Left ventricle myocardium inferior (tissue), 1 donor: ENCODE measurements at places on chromosomes 2 and 18. TPM values are rescaled to one million over a fixed set of nuclear protein-coding genes. Genes with fewer than 3 reads are reported as not detected.

Gene KCNF1
- total RNA-seq = 0.30 TPM

DNA sequence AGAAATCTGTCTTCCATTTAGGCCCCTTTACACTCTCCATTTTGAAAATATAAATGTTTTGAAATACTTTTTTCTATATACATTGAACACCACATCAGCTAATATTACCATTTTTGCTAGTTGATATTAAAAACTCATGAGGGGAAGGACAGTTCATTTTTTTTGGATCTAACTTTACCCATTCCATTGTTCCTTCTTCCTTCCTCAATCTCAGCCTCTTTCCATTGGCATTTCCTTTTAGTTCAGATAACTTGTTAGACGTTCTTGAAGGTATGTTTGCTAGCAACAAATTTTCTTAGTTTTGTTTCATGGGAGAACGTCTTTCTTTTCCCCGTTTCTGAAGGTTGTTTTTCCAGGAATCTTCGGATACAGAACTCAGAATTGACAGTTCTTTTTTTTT lies 759.0 kb downstream of the SOCS6 start:
- H3K36me3 ChIP-seq = no peaks in the 10 kb centered on the region
- no peaks in the 10 kb centered on the region for H3K4me1 ChIP-seq
- no peak for DNase-seq
- H3K27me3 ChIP-seq = no peaks in the 10 kb centered on the region
- H3K4me3 ChIP-seq = no peak overlapping the region
- H3K27ac ChIP-seq = no peak overlapping the region

DNA sequence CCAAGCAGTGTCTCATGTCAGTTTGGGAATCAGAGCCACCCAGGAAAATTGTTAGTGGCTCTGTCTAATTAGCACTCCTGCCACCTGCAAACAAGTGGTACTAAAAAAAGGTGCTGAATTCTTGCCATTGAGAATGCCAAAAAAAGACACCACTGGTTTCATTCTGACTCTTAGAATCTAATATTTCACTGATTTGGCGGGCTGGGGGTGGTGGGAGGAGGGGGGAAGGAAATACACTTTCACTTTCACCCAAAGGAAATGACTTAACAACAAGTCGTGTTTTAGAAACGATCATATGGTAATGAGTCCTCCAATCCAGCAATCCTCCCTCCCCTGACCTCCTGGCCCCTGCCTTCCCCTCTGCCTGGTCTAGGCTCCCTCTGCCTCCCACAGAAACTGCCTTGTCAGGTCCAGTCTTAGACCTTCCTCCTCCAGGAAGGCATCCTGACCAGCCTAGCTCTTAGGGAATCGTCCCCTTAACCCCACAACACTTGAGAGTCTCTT lies 4.4 kb upstream of the KLHL29 start:
- no peak overlapping the region for H3K4me3 ChIP-seq
- H3K27me3 ChIP-seq = peaks cover 85% of the 10 kb centered on the region
- no peak for DNase-seq

- no peak overlapping the region for H3K27ac ChIP-seq
- no peak for DNase-seq
- H3K36me3 ChIP-seq = no peaks in the 10 kb centered on the region
- H3K4me3 ChIP-seq = no peak overlapping the region
- no peaks in the 10 kb centered on the region for H3K4me1 ChIP-seq
Observed at GRCh38 chr18:68150961-68151360, 563.9 kb downstream of the TMX3 start.

Gene INHBB
- total RNA-seq = 3.2 TPM

DNA sequence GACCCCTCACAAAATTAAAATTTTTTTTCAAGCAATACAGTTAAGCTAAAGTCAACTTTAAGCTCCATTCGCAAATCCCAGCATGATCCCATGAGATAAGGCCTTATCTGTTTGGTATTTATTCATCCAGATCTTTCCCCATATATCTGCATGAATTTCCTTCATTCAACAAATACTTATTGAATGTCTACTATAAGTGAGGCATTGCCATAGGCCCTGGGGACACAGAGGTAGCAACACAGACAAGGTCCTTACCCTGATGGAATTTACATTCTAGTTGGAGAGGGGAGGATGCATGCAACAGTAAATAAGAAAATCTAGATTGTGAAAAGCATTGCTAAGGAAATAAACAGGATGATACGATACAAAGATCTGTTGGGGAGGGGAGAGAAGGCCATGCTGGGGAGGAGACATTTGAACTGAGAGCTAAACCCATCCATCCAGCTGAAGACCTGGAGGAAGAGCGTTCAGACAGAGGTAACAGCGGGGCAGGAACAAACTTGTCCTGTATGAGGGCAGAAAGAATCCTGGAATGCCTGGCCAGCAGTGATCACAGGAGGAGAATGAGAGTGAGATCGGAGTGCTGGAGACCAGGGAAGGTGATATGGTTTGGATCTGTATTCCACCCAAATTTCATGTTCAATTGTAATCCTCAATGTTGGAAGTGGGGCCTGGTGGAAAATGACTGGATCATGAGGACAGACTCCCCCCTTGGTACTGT lies 71.6 kb downstream of the SDC1 start:
- H3K27me3 ChIP-seq = peaks cover 29% of the 10 kb centered on the region
- H3K36me3 ChIP-seq = no peaks in the 10 kb centered on the region
- H3K4me3 ChIP-seq = no peak overlapping the region
- DNase-seq = no peak
- no peak overlapping the region for H3K27ac ChIP-seq

DNA sequence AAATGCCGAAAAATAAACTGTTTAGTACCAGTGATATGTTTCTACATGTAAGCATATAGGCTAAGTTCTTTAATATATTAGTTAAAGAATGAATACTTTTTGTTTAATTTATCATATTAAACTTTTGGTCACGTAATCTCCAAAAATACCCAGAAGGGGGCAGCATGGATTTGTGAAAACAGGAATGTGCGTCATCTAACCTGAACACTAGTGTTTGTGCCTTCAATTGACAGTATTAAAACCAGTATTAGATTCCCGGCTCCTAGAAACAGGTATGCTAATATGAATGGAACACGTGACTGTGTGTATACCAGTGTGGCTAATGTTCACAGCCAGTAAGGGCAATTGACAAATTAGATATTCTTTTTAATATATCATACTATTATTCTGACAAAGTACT lies 51.8 kb downstream of the WDR7 start:
- no peaks in the 10 kb centered on the region for H3K36me3 ChIP-seq
- no peaks in the 10 kb centered on the region for H3K27me3 ChIP-seq
- H3K4me3 ChIP-seq = no peak overlapping the region

- H3K27ac ChIP-seq = no peak overlapping the region
- H3K36me3 ChIP-seq = no peaks in the 10 kb centered on the region
- DNase-seq = no peak
- H3K4me3 ChIP-seq = peak overlapping the region; percentile 40
- peaks cover 18% of the 10 kb centered on the region for H3K4me1 ChIP-seq
Observed at GRCh38 chr18:47263150-47263429, 11.6 kb upstream of the SKOR2 start.

GRCh38 chr2:96832408-96832753 lies 11.4 kb downstream of the ANKRD23 start:
- peaks cover 22% of the 10 kb centered on the region for H3K4me1 ChIP-seq
- H3K4me3 ChIP-seq = no peak overlapping the region
- H3K27ac ChIP-seq = peak overlapping the region; percentile 67

DNA sequence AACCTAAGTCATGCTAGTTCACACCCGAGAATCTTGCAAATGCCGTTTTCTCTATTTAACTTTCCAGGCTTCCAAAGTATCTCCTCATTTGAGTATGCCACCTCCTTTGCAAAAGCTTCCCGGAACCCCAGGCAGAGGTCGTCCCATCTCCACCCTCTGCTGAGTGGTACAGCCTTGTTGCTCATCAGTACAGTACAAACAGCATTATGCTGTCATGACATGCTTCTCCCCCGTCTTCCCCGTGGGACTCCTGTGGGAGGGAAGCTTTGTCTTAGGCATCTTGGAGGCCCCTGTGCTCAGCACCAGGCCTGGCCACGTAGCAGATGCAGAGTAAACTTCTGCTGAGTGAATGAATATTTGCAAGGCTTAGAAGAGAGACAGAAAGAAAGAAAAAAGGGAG lies 102.7 kb downstream of the CDCA7 start:
- H3K36me3 ChIP-seq = no peaks in the 10 kb centered on the region
- DNase-seq = no peak
- H3K27ac ChIP-seq = no peak overlapping the region
- H3K4me3 ChIP-seq = no peak overlapping the region
- H3K4me1 ChIP-seq = no peaks in the 10 kb centered on the region
